ENCODE measurements at places on chromosomes 7 and 10. TPM values are rescaled to one million over a fixed set of nuclear protein-coding genes. Genes with fewer than 3 reads are reported as not detected.

DNA sequence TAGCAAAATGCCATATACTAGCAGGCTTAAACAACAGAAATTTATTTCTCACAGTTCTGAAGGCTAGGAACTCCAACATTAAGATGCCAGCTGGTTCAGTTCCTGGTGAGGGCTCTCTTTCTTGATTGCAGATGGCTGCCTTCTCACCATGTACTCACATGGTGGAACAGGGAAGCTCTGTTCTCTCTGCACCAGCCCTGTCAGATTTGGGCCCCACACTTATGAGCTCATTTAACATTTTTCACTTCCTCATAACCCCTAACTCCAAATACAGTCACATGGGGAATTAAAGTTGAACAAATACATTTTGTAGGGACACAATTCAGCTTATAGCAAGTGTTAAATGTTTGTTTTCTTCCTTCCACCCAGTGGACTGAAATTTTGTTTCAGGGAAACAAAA is 218.6 kb upstream of the TAC1 start:
- DNase-seq = no peak

DNA sequence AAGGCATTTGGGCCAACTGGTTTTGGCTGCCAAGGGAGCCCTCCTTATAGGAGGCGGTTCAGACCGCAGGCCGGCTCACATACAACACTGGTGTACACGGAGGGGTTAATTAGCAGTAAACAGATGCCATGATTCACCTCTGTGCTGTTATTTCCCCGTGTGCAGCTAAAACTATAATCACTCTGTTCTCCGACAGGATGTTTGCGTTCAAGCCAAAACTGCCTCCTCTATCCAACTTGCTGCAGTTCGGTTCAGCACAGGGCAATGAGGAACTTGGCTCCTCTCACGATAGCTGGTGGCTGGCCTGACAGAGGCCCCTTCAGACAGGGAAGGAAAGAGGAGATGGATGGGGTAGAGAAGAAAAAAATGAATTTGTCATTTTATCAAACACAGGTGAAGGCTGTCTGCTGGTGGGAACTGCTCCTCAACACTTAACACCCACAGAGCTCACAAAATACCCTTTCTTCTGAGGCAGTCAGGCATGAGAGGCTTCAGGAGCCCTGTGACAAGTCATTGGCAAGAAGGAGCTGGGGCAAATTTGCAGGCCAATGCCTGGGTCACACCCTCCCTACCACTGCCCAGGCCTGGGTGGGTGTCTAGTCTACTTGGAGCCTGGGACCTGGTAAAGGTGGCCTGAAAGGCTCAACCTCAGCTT is 24.0 kb downstream of the KCNMA1 start:
- DNase-seq = peak; percentile 33

- DNase-seq = peak; percentile 81
Observed at GRCh38 chr7:139683137-139683921, 94.5 kb downstream of the HIPK2 start.

Gene ACHE
- total RNA-seq = not detected

Gene NUTM2B
- total RNA-seq = 0.92 TPM

Gene IDI2
- not detected for total RNA-seq

Gene HTR7
- total RNA-seq = 6.4 TPM

Gene TBXAS1
- not detected for total RNA-seq

DNA sequence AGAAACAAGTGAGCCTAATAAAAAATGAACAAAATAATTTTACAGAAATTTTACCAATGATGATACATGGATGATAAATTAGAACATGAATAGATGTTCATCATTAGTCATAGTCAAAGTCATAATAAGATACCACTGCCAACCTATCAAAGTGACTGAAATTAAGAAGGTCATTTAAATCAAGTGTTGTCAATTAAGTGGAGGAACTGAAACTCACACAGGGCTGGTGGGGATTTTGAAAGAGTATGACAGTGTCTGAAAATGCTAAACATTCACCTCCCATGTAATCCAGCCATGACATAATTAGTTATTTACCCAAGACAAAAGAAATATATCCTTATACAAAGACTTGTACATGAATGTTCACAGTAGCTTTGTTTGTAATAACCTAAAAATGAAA is 57.1 kb upstream of the DYNC1I1 start:
- DNase-seq = no peak

DNA sequence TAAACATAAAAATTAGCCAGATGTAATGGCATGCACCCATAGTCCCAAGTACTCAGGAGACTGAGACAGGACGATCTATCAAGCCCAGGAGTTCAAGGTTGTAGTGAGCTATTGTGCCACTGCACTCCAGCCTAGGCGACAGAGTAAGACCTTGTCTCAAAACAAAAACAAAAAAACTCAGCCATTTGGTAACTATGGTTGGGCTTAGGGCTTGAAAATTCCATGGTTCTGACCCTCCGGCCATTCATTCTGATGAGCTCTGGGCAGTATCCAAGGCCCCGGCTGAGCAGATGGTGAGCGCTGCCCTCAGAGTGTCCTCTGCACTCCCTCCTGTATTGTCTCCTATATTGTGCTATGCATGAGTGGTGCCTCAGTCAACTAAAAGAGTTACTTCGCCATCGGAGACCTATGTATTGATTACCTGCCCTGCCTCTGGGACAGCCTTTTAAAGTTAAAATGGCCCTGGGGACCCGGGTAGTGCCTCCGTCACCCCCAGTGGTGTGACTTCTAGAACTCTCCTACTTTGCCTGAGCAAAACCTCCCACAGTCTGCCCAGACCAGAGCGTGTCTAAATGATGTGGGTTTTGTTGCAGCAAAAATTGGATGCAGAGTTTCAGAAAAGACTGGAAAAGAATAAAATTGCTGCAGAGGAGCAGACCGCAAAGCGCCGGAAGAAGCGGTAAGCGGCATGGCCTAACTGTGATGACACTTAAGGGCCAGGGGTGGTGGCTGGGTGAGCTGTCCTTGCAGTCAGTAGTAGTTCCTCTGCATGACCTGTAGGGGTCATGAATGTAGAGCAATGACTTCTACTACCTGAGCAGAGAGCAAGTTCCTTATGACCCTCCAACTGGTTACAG is 8.1 kb downstream of the PRKRIP1 start:
- peak; percentile 7 for DNase-seq

Gene WNT8B
- total RNA-seq = not detected

- DNase-seq = no peak
Observed at GRCh38 chr7:114916261-114916892, 5.5 kb upstream of the MDFIC start.

GRCh38 chr7:70374772-70375533 is 757.0 kb upstream of the GALNT17 start:
- DNase-seq = peak; percentile 19

DNA sequence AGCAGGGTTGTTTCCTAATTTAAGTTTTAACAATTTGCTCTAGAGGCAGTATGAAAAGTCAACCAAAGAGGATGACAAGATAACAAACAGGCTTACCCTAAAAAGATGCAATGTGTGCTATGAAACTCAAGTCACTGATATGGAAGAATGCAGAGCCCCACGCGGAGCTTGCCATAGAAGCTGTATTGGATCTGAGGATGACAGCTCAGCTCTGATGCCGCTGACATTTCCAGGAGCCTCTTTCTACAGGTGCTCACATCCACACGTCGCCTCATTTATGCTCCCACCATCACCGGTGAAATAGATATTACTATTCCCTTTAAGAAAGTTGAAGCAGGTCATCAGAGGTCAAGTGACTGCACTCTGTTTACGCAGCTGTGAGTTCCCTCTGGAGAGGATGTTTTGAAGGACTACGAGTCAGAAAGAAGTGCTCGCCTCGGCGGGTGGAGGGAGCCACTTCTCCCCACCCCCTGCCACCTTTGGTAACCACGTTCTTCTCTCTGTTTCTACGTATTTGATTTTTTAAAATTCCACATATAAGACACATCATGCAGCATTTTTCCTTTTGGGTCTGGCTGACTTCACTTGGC is 275.4 kb downstream of the GLRX3 start:
- DNase-seq = no peak

DNA sequence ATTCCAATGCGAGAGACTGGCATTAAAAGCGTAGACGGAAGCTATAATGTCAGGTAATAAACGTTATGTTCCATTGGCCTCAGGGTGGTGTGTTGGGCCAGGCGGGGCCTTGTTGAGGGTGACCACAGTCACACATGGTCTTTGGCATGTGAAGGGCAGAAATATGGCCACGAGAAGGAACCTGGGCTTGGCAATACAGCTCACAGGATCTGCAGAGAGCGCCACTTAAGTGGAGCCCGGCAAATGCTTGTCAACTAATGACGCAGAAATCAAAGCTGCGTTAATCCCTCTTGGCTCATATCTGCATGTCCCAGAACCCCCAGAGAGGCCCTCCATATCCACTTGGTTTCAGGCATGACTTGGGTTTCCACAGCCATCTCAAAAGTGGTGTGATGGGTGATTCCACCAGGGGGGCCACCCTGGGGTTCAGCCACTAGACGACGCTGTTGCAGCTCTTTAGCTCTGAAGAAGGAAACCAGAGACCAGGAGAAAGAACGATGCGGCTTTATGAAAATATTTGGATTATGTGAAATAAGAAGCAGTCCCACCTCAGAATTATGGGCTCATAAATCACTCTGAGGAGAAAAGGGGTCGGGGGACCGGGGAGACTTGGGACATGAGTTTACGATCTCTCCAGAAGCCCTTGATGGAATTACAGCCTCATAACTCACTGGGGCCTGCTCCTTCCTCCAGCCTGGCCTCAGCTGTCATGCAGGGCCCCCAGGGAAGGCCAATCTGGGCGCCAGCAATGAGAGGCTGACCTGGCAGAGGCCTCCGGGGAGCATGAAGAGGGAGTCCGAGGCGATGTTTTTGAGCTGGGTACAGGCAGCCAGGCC is 462.5 kb downstream of the PLXNA4 start:
- no peak for DNase-seq

Gene ESYT2
- total RNA-seq = 108 TPM
